ENCODE measurements at places on chromosomes 5 and 9.
A peak's percentile ranks its signal among the peaks of the same experiment; 100 is the strongest.

DNA sequence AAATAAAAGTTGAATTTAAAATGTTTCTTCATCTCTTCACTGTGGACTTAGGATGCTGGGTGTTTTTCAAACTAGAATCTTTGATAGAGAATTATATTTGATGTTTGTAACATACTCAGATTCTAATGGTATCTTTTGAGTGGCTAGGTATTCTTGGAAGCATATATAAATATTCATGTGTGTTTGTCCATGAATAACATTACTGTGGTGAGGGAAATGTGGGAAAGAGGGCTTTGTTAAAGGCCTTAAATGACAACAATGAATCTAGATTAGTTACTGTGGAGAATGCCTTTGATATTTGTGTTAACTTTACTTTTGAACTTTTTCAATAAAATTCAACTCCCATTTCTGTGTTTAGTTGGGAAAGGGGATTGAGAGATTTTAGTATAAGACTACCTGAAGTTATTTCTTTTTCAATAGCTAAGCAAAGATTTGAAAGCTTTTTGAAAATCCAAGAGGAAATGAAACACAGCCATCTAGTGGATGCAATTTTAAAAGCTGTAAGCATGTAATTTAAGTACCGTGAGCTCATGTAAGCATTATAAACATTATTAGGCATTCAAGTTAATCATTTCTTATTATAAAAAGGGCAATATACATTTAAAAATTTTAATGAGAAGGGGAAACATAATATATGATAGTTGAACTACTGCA is 69.6 kb downstream of the CCDC171 start:
- no peak for DNase-seq

- no peak for DNase-seq
Observed at GRCh38 chr5:1101961-1102713, 9.7 kb downstream of the SLC12A7 start.

GRCh38 chr9:68697851-68698250 is 7.2 kb upstream of the PIP5K1B start:
- no peak for DNase-seq

GRCh38 chr5:77991084-77991483 is 214.9 kb upstream of the TBCA start:
- no peak for DNase-seq

DNA sequence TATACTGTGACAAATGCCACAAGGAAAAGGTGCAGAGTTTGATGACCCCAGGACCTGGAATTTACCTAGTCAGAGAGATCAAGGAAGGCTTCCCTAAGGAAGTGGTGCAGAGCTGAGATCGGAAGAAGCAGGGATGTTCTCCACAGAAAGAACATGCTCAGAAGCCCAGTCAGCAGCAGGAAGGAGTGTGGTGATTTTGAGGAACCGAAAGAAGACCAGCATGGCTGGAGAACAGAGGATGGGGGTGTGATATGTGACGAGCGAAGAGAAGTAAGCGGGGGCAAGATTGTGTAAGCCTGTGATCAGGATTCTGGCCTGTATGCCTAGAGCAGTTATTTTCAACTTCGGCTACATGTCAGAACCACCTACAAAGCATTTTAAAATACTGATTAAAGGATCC is 18.7 kb upstream of the PIK3R1 start:
- DNase-seq = no peak

DNA sequence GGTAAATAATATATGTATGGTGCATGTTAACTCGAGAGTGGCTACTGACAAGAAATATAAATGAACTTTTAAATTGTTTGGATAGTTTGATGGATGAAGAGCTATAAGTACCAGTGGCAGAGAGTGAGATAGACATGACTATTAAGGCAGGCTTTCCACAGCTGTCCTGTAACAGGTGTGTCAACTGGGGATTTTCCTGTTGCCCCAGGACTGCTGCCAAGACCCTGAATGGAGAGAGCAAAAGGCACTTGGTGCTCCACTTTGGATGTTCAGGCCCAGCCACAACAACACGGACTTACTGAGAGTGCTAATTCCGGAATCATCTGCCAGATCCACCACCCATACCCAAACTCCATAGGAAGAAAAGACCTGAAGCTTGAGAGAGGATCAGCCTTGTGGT is 215.1 kb downstream of the SEC61B start:
- DNase-seq = no peak

GRCh38 chr5:110865400-110866094 is 126.7 kb downstream of the SLC25A46 start:
- no peak for DNase-seq

DNA sequence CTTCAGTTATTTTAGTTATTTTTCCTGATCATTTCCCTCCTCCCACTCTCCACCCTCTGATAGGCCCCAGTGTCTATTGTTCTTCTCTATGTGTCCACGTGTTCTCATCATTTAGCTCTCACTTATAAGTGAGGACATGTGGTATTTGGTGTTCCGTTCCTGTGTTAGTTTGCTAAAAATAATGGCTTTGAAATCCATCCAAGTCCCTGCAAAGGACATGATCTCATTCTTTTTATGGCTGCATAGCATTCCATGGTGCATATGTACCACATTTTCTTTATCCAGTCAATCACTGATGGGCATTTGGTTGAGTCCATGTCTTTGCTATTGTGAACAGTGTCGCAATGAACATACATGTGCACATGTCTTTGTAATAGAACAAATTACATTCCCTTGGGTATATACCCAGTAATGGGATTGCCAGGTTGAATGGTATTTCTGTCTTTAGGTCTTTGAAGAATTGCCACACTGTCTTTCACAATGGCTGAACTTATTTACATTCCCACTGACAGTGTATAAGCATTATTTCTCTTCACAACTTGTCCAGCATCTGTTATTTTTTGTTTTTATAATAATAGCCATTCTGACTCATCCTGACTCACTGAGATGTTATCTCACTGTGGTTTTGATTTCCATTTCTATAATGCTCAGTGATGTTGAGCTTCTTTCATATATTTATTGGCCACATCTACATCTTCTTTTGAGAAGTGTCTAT is 17.2 kb upstream of the DIRAS2 start:
- DNase-seq = no peak

- DNase-seq = no peak
Observed at GRCh38 chr5:138748630-138749081, 4.6 kb upstream of the CTNNA1 start.

- no peak for DNase-seq
Observed at GRCh38 chr5:77849308-77849900, 73.3 kb upstream of the TBCA start.

DNA sequence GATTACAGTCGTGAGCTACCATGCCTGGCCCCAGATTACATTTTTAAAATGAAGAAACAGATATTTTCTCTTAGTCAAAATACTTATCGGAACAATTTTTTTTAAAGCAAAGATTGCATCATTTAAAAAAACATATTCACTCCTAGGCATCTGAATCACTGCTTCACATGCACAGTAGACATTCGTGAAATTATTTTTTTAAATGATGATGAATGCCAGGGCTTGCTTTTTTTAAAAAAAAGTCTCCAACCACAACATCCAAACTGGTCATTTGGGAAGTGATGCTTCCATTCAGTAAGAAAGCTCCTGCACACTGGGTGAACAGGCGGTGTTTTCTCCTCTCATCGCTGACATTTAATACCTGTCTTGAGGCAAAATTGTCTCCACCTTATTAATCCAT is 223.0 kb upstream of the DMRT1 start:
- no peak for DNase-seq

DNA sequence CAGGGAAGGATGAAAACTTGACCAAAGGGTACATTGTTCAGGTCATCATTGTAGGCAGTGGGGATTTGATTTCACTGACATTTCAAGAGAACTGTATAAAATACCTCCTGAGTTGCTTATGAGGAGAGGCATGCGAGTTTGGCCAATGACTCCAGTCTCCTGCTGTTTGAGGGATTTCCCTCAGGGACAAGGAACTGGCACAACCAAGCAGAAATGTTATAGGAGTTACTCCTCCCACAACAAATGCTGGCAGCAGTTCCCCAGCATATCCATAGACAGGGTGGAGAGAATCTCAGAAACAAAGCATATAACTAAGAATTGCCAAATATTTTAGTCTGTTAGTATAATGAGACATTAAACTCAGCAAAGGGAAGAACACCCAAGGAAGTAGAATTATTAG is 47.2 kb upstream of the FBXL7 start:
- no peak for DNase-seq

DNA sequence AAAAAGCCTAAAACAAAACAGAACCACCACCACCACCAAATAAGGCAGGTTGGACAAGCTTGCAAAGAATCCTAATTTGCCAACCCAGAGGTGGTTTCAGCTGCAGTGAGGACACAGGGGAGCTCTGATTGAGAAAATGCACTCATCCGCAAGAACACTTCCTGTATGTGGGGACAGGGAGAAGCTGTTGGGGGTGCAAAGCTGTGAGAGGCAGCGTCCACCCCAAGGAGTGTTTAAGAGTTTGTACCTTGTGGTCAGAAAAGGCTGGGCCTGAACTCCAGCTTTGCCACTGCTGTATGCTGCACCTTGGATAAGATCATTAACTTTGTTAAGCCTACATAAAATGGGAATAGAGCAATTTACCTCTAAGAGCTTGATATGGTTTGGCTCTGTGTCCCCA is 511.7 kb downstream of the BNC2 start:
- no peak for DNase-seq

- DNase-seq = no peak
Observed at GRCh38 chr5:110099572-110099971, 409.8 kb downstream of the MAN2A1 start.

DNA sequence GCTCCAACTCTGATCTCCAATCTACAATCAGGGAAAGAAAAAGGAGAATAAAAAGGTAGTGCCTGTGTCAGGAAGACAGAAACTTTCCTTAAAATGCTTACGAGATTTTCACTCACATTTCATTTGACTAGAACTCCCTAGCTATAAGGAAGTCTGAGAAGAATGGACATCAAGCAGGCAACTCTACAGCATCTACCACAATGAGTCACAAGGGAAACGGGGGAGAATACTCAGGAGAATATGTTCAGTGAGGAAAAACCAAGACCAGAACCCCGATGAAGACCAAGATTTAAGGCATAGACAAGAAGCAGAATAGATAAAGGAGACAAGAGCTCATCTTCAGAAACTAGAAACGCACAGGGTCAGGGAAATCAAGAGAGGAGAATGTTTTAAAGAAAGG is 9.0 kb upstream of the SETD9 start:
- DNase-seq = no peak

- DNase-seq = no peak
Observed at GRCh38 chr5:126139773-126140172, 283.4 kb upstream of the GRAMD2B start.

GRCh38 chr9:27293996-27294395 is 3.0 kb downstream of the EQTN start:
- DNase-seq = no peak

GRCh38 chr5:181140766-181141165 is 6.6 kb upstream of the OR2V2 start:
- DNase-seq = no peak

DNA sequence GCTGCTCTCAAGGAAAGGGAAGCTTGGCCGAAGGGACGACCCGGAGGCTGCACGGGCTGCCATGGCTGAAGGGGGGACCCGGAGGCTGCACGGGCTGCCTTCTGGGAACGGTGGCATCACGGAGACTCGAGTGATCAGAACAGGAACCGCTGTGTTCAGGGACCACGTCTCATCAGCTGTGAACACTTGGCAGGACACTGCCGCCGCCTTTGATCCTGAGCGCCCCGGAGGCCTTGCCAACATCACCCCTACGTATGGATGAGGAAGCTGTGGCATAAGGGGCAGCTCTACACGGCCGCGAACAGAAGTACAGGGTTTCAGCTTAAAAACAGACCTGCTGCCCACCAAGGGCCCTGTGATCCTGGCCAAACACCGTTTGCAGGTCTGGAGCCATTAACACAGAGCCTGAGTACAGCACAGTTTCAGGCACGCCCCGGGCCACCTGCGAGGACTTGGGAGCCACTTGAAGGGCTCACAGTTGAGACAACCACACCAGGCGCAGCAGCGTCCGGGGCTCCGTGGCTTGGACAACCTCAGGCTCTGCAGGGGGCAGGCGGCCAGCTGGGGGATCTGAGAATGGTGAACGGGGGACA is 23.9 kb upstream of the TERT start:
- no peak for DNase-seq

GRCh38 chr5:54831233-54831632 is 154.2 kb downstream of the ESM1 start:
- DNase-seq = no peak

DNA sequence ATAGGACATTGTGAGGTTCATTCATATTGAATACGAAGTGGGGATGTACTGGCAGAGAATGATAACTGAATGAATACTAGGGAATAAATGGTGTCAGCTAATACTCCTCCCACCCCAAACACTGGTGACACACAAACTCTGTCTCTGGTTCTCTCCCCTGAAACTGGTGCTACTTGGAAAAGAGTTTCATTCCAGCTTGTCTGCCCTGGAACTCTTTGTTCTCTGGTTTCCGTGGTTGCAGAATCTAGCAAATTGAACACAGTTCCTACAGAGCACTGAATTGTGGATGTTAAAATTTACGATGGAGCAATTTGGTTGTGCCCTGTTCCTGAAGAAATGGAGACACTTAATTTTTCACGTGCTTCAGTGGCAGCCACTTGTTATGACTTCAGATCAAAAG is 181.7 kb downstream of the KCTD16 start:
- DNase-seq = no peak

DNA sequence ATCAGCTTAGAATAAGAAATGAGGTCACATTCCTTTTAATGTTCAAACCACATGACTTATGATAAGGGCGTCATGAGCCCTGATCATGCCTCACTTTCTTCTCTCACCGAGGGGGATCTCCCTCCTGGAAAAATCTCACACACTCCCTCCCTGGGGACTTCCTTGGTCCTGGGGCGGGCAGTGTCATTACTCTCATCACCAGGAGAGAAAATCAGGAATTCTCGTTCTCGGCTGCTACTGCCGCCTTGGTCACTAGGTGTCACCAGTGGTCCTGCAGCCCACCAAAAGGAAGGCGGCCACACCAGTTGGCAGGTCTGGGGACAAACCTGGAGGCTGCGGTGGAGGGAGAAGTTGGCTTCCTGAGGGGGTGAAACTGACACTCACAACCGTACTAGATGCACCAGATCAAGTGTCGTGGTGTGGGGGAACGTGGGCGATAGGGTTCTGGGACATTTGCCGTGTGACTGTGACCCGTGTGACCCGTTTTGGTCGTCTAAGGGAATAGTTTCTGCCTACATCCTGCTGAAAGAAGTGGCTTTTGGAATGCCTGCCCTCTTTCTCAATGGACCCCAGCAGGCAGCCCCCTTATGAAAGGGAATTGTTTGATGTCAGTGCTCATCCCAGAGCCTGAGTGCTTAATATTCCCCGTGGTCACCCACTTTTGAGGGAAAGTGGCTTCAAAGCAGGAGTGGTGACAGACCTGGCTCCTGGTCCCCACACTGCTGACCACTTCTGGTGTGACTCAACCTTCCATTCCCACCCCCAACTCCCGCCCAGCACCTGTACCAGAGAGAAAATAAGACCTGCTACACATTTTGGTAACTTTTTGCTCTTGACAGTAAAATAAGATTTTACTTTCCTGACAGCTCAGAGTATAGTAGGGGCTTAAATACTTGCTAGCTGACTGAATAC is 63.2 kb downstream of the ACER2 start:
- peak; percentile 83 for DNase-seq

- peak; percentile 56 for DNase-seq
Observed at GRCh38 chr5:52580921-52581320, 206.8 kb upstream of the ITGA1 start.
